Stomach (tissue), 19 donors: ENCODE measurements at places on chromosomes 6 and 20. TPM values are rescaled to one million over a fixed set of nuclear protein-coding genes. Genes with fewer than 3 reads are reported as not detected.

The LPA gene
- not detected for total RNA-seq

DNA sequence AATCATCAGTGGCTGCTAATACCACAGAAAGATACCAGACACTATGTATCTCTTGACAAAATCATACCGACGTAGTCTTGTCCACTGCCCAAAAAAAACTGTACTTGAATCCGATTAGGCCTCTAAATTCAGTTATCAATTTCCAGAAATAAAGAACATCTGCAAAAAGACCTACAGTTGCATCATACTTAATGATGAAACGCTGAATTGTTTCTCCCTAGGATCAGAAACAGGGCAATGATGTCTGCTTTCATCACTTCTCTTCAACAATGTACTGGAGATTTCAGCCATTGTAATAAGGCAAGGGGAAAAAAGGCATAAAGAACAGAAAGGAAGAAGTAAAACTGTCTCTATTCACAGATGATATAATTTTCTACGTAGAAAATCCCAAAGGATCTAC is 152.0 kb downstream of the TASP1 start:
- DNase-seq = no peak
- H3K27ac ChIP-seq = no peak overlapping the region
- H3K27me3 ChIP-seq = no peaks in the 10 kb centered on the region
- H3K4me1 ChIP-seq = no peaks in the 10 kb centered on the region
- peaks cover 15% of the 10 kb centered on the region for H3K36me3 ChIP-seq

- no peak overlapping the region for H3K27ac ChIP-seq
- H3K36me3 ChIP-seq = no peaks in the 10 kb centered on the region
- H3K4me3 ChIP-seq = no peak overlapping the region
- no peaks in the 10 kb centered on the region for H3K27me3 ChIP-seq
- DNase-seq = no peak
Measured at GRCh38 chr6:112266331-112266730, 12.0 kb upstream of the LAMA4 start.

The HLA-DQB2 gene
- not detected for total RNA-seq

The FLOT1 gene
- 65.9 TPM for total RNA-seq

- no peak overlapping the region for H3K4me3 ChIP-seq
- no peaks in the 10 kb centered on the region for H3K36me3 ChIP-seq
- H3K4me1 ChIP-seq = no peaks in the 10 kb centered on the region
- DNase-seq = no peak
- H3K27me3 ChIP-seq = no peaks in the 10 kb centered on the region
Measured at GRCh38 chr20:13059398-13060136, 50.8 kb downstream of the SPTLC3 start.

The CHRNA4 gene
- total RNA-seq = not detected

The GPR31 gene
- total RNA-seq = not detected

The PAX1 gene
- not detected for total RNA-seq

DNA sequence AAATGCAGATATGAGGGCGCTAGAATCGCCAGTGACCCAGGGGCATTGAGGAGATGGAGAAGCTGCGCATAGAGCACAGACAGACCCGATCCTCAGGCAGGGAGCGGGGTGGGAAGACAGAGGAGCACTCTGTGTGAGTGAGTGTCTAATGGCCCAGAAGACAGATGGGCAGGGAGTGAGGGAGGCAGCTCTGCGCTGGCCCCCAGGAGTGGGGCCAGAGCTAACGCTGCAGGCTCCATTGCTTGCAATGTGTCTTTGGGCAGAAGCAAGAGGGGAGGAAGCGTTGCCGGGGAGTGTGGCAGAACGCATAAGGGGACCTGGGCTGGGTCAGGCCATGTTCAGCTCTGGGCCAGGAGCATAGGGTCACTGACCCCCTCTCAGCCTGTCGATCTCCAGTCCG is 207.0 kb downstream of the TBXT start:
- H3K27me3 ChIP-seq = no peaks in the 10 kb centered on the region
- no peaks in the 10 kb centered on the region for H3K4me1 ChIP-seq
- no peaks in the 10 kb centered on the region for H3K36me3 ChIP-seq
- DNase-seq = no peak
- no peak overlapping the region for H3K27ac ChIP-seq
- H3K4me3 ChIP-seq = no peak overlapping the region

DNA sequence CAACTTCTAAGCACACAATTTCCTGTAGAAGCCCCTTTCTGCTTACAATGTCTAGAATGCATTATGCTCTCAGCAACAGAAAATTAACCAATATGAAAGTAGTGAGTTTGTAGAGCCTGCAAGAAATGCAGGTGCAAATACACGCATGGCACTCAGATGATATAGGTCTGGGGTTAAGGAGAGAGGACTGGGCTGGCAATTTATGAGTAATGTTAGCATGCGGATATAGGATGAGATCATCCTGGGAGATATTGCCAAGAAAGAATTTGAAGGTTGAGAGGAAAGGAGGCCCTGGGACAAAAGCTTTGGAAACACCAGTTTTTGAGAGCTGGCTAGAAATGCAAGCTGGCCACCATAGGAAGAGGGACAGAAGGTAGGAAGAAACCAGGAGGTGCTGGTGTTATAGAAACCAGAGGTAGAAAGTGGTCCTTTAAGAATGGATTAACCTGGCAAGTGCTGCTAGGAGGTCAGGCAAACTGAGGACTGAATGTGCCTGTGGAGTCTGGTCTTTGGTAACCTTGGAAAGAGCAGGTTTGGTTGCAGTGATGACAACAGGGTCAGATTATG is 183.2 kb upstream of the MYLIP start:
- no peaks in the 10 kb centered on the region for H3K36me3 ChIP-seq
- no peaks in the 10 kb centered on the region for H3K27me3 ChIP-seq
- no peak overlapping the region for H3K4me3 ChIP-seq
- no peak overlapping the region for H3K27ac ChIP-seq

DNA sequence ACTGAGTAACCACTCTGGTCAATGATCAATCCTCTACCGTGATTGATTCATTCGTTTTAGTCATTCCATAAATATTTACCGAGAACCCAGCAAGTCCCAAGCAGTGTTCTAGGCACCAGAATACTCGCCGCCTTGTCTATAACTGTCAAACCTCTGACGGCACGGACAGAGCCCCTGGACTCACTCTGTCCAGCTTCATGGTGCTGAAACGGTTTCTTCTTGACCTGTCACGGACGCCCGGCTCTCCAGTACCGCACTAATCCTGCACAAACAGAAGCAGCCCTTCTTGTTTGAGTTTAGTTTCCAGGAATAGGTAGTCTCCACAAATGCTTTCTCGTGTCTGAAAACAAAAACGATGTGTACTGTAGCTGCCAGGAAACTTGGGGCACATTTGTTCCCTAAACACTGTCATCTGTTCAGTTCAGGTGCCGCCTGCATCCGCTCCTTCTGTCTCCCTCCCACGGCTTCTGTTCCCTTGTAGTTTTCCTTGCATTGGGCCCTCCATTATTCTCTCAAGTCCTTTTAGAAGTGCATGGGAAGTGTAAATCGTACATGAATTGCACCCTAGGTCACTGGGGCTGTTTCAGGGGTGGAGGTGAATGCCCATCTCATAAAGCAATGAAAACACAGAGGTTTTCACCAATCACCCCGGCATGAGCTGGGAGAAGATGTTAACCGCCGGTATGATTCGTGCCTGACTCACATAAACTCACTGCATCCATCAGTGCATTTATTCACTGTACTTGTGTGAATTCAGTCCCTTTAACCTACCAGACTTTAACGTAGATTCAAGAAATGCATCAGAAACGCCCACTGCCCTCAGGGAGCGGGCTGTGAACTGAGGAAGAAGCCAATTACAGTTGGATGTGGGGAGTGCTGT is 209.3 kb upstream of the CDH4 start:
- no peaks in the 10 kb centered on the region for H3K36me3 ChIP-seq
- H3K4me3 ChIP-seq = no peak overlapping the region
- no peak overlapping the region for H3K27ac ChIP-seq

- H3K27ac ChIP-seq = peak overlapping the region; percentile 54
- H3K27me3 ChIP-seq = no peaks in the 10 kb centered on the region
- peak overlapping the region; percentile 9 for H3K4me3 ChIP-seq
- DNase-seq = no peak
- H3K36me3 ChIP-seq = peaks cover 72% of the 10 kb centered on the region
Measured at GRCh38 chr20:57398901-57399535, 7.8 kb downstream of the RBM38 start.

GRCh38 chr6:4774715-4775493 is 1.3 kb upstream of the CDYL start:
- peak; percentile 64 for DNase-seq
- no peaks in the 10 kb centered on the region for H3K27me3 ChIP-seq
- H3K4me1 ChIP-seq = peaks cover 6% of the 10 kb centered on the region
- H3K36me3 ChIP-seq = no peaks in the 10 kb centered on the region

The PLA2G7 gene
- total RNA-seq = 2.4 TPM

The SULF2 gene
- total RNA-seq = 226 TPM

The IPCEF1 gene
- total RNA-seq = not detected

DNA sequence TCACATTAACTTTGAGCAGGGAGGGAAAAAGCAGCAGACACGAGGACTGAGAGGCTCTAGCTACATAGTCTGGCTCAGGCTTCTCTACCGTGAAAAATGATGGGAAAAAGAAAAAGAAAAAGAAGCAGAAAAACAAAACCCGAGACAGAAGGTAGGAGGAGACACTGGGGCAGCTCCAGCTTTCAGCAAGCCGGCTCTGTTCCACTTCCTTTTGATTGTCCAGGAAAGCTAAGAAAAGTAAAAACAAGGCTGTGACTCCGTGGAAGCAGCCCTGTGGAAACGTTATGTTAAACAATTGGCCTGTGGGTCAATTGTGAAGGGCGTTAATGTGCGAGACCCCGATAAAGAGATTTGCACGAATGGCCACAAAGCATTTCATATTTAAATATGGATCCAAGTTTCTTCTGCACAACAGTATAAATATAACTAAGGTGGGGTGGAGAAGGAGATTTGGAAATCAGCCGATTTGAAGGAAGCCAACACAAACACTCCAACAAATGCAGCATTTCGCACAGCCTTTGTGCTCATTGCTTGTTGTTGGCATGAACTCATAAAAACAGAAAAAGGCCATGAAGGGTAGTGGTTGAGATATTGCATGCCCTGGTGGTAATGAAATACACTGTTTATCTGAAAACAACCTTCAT is 236.9 kb upstream of the JAG1 start:
- H3K36me3 ChIP-seq = no peaks in the 10 kb centered on the region
- H3K4me1 ChIP-seq = no peaks in the 10 kb centered on the region
- H3K27ac ChIP-seq = peak overlapping the region; percentile 44
- H3K27me3 ChIP-seq = no peaks in the 10 kb centered on the region
- DNase-seq = no peak
- H3K4me3 ChIP-seq = peak overlapping the region; percentile 7
